K562 (cell line): ENCODE measurements at places on chromosomes 3 and 15. TPM values are rescaled to one million over a fixed set of nuclear protein-coding genes. Genes with fewer than 3 reads are reported as not detected.

DNA sequence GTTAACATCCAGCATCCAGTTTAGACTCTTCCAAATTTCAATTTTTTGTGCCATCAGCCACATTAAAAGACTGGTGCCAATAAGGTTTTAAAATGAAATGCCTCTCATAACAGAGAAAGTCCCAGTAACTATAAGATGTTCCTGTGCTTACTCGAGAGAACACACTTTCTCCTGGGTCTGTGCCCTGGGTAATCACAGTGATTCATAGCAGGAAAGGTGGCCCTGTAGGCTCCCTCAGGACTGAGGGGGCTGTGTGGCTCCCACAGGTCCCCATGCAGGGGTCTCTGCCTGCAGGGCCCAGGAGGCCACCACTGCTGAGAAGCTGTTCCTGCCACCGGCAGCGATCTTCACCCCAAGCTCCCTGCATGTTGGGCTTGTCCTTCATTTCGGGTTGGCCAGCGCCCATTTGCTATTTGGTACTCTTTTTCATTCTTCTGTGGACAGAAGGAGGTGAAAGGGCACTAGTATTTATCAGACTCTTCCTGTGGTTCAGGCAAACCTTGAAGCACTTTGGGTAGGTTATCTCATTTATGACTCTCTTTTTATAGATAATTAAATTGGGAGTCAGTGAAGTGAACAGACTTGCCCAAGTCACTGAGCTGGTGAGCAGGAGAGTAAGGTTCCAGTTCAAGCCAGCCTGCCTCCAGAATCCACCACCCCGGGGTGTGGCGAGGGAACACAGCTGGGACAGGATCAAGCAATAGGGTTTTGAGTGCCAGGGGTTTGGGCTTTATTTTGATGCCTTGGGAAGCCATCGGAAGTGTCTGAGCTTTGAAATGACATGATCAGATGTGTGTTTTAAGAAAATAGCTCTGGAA lies 44.2 kb upstream of the PLXNA1 start:
- DNase-seq, result no peak

Gene DNAH1
- 0.84 and 1.2 TPM in 2 replicates for total RNA-seq

Gene ALS2CL
- total RNA-seq, result 0.13 TPM in 2 replicates

Gene SCAANT1
- not detected in 2 replicates for total RNA-seq

Gene PLSCR2
- total RNA-seq, result 0.18 and 0.40 TPM in 2 replicates

DNA sequence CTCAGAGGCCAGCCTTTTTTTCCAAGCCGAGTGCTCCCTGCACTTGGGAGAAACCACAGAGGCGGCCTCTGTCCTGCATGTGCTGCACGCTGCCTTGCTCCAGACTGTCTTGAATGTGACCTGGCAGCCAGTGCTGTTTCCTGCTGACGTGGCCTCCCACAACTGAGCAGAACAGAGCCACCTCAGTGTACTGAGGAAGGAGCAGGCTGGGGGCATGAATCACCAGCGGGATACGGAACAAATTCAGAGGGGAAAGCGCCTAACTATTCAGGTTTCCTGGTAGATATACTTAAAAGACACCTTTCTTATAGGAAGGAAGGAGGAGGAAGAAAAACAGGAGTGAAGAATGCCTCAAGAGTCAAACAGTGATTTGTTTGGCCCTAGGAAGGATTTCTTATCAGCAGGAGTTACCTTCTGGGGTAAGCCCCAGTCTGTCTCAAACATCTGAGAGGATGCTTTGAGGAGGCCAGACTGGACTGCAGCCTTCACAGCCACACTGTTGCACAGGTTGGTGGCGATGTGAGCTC lies 114.0 kb downstream of the FNDC3B start:
- DNase-seq, result no peak

DNA sequence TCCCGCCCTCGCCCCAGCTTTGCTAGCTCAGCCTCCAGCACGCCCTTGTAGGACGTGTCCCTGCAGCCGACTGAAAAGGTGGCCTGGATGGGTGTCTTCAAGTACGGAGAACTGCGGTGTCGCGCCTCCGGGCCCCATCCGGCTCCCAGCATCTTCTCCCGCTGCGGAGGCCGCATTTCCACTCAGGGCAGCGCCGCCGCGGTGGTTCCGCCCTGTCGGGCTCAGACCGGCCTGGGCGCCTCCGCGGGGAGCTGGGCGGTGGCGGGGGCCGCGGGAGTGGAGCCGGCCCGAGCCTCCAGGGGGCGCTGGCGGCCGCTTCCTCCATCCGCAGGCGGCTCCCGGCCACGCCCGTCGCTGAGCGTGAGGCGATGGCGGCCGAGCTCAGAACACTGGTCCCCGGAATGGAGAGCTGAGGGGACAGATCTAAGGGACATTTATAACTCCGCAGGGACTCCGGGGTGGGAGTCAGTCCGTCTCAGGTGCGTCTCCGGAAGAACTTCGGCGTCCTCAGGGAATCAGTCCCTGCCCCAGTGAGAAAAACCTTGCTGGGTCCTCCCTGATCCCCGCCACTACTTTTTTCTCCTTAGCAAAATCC lies 13.6 kb upstream of the SMCO1 start:
- DNase-seq, result peak; percentile 88

GRCh38 chr3:45972534-45973402 lies 22.9 kb downstream of the FYCO1 start:
- DNase-seq, result no peak

Gene P2RY1
- total RNA-seq, result 23.1 and 24.3 TPM in 2 replicates

- no peak for DNase-seq
These were observed 11.7 kb downstream of the IQCF1 start for GRCh38 chr3:51891242-51892039.
